ENCODE measurements at places on chromosomes 7 and 10. TPM values are rescaled to one million over a fixed set of nuclear protein-coding genes. Genes with fewer than 3 reads are reported as not detected.
A peak's percentile ranks its signal among the peaks of the same experiment; 100 is the strongest.

The TET1 gene
- not detected for polyA plus RNA-seq

The KIAA1549 gene
- polyA plus RNA-seq: 2.7 TPM

The CCDC3 gene
- polyA plus RNA-seq: 1.9 TPM

The ZNF518A gene
- polyA plus RNA-seq: 34.7 TPM

The ANKRD1 gene
- polyA plus RNA-seq: 66.7 TPM

The WDR86 gene
- polyA plus RNA-seq: 1.8 TPM

The SORCS3 gene
- 0.31 TPM for polyA plus RNA-seq

GRCh38 chr10:47023237-47024045 lies 112.2 kb downstream of the PTPN20 start:
- no peaks in the 10 kb centered on the region for H3K36me3 ChIP-seq
- no peak overlapping the region for H3K27ac ChIP-seq
- no peak for DNase-seq
- no peaks in the 10 kb centered on the region for H3K4me1 ChIP-seq
- no peaks in the 10 kb centered on the region for H3K27me3 ChIP-seq

DNA sequence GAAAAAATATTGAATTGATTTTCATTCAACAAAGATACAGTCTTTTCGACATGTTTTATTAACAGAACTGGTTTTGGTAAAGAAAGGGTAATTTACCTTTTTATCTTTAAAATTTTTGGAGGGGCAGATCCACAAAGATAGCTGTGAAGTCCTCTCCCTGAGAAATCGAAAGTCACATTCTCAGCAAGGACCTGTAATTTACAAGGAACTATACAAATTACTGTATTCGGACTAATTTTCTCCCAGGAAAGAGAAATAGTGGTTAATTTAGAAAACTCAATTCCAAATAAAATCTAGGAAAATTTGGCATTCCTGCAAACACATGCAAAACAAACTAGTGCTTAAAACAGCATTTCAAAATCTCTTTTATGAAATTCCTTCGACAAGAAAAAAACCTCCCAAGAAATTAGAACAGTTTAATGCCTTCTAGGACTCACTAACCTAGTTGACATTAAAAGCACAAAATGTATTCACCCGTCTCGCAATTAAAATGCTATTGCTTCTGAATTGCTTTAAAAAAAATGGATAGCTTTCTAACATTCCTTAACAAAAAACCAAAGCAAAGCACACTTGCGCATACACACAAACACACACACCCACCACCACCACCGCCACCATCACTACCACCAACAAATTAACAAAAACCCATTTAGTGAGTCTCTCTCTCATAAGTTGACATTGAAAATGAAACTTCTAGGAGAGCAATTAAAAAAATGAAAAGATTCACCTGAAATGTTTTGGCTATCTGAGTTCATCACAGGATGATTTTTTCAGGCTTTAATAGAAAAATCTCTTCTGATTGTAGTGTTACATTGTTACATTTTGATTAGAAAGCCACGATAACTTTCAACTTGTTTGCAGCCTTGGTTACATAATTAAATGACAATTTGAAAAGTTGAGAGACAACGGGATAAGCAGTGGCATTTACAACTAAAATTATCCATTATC lies 4.0 kb upstream of the NKX2-3 start:
- H3K4me1 ChIP-seq: no peaks in the 10 kb centered on the region
- H3K4me3 ChIP-seq: no peak overlapping the region
- peak; percentile 33 for DNase-seq
- H3K36me3 ChIP-seq: peaks cover 14% of the 10 kb centered on the region
- peaks cover 94% of the 10 kb centered on the region for H3K27me3 ChIP-seq

GRCh38 chr7:158377800-158378623 lies 209.6 kb downstream of the PTPRN2 start:
- no peak for DNase-seq
- no peak overlapping the region for H3K27ac ChIP-seq
- H3K4me3 ChIP-seq: no peak overlapping the region
- H3K27me3 ChIP-seq: no peaks in the 10 kb centered on the region

- no peaks in the 10 kb centered on the region for H3K4me1 ChIP-seq
- no peaks in the 10 kb centered on the region for H3K36me3 ChIP-seq
- no peak overlapping the region for H3K27ac ChIP-seq
- H3K4me3 ChIP-seq: no peak overlapping the region
- H3K27me3 ChIP-seq: peaks cover 4% of the 10 kb centered on the region
- DNase-seq: no peak
Measured at GRCh38 chr7:142567201-142568075, 181.8 kb upstream of the PRSS1 start.

DNA sequence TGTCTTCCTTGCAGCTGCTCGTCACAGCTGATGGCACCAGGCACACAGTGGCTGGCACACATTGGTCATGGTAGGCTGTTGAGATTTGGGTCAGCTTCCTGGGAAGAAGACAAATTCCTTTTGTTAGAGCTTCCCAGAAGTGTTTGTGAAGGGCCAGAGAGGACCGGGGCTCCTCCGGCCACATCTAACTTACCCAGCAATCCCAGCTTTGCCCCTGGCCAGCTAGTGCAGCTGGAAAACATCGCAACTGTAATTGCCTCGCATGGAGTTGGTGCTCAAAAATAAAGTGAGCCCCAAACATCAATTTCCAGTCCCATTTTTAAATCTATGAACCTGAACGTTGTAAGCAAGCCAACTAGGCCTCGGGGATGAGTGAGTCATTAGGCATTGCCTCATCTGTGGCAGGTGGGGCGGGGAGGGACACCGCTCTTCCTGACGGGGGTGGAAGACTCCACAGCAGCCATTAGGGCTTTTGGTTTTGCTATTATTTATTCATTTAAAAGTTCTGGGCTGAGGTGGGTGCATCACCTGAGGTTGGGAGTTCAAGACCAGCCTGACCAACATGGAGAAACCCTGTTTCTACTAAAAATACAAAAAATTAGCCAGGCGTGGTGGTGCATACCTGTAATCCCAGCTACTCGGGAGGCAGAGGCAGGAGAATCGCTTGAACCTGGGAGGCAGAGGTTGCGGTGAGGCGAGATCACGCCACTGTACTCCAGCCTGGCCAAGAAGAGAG lies 12.4 kb downstream of the CPA5 start:
- no peak overlapping the region for H3K4me3 ChIP-seq
- H3K27ac ChIP-seq: peak overlapping the region; percentile 75
- H3K4me1 ChIP-seq: no peaks in the 10 kb centered on the region
- no peaks in the 10 kb centered on the region for H3K27me3 ChIP-seq
- peak; percentile 19 for DNase-seq

DNA sequence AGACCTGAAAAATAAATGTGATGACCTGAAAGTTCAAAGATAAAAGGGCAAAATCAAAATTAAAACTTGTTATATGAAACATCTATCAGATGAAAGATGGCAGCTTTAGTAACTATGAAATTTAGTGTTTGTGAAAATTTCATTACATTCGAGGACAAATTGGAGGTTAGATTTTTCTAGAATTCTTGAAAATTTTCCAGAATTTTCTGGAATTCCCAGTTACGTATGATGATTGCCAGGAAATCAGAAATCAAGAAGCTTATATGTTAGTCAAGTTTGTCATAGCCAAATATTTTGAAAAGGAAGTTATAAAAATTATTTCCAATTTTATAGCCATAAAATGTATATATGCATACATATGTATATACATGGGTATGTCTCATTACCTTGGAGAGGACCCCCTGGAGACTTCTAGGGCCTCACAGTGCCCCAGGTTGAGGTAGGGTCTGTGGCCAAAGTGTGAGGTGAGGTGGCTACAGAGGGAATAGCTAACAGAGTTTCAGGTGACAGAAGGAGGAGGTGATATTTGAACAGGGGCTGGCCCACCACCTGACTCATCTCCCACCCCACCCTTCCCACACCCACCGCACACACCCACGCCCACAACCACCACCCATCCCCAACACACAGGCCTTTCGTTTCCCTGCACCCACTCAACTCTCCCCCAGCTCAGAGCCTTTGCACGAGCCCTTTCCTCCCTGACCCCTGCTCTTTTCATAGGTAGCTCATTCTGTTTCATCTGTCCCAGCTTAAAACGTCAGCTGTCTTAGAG lies 21.5 kb downstream of the C10orf105 start:
- H3K36me3 ChIP-seq: no peaks in the 10 kb centered on the region
- no peak overlapping the region for H3K4me3 ChIP-seq
- H3K4me1 ChIP-seq: peaks cover 3% of the 10 kb centered on the region
- no peak for DNase-seq
- no peak overlapping the region for H3K27ac ChIP-seq

- peak overlapping the region; percentile 38 for H3K4me3 ChIP-seq
- no peaks in the 10 kb centered on the region for H3K27me3 ChIP-seq
- H3K4me1 ChIP-seq: peaks cover 26% of the 10 kb centered on the region
- peak; percentile 91 for DNase-seq
- no peaks in the 10 kb centered on the region for H3K36me3 ChIP-seq
Measured at GRCh38 chr7:130486114-130486953, 5.6 kb upstream of the MEST start.

DNA sequence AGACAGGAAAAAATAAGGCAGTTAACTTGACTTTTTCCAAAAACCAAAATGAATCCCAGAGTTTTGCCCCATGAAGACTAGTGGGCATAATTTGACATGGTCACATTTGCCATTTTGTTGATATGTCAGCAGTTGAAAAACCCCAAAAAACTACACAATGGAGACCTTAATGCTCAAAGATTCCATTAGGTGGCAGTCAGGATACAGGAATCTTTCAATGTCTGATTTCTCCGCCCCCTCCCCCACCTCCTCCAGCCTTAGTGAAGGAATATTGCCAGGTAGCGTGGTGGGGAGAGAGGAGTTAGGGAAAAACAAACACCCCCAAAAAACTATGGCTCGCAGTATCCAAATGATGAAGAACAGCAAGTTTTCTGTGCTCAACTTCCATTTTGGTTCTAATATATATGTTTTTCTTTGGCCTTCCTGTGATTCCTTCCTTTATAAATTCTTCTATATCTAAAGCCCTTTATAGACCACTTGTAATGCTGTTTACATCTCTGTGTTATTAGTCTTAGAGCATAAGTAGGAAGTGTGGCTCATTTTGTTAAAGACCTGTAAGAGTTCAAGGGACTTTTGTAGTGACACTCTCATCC lies 6.7 kb upstream of the SMNDC1 start:
- H3K4me1 ChIP-seq: no peaks in the 10 kb centered on the region
- H3K27ac ChIP-seq: no peak overlapping the region
- H3K27me3 ChIP-seq: no peaks in the 10 kb centered on the region
- H3K4me3 ChIP-seq: no peak overlapping the region

GRCh38 chr10:67818323-67818722 lies 19.7 kb downstream of the DNAJC12 start:
- no peak overlapping the region for H3K27ac ChIP-seq
- DNase-seq: peak; percentile 12
- no peaks in the 10 kb centered on the region for H3K27me3 ChIP-seq
- no peak overlapping the region for H3K4me3 ChIP-seq
- no peaks in the 10 kb centered on the region for H3K4me1 ChIP-seq

- no peak overlapping the region for H3K27ac ChIP-seq
- H3K27me3 ChIP-seq: no peaks in the 10 kb centered on the region
- no peak for DNase-seq
- H3K36me3 ChIP-seq: no peaks in the 10 kb centered on the region
- H3K4me3 ChIP-seq: no peak overlapping the region
Measured at GRCh38 chr10:26386781-26387180, 51.4 kb upstream of the APBB1IP start.

DNA sequence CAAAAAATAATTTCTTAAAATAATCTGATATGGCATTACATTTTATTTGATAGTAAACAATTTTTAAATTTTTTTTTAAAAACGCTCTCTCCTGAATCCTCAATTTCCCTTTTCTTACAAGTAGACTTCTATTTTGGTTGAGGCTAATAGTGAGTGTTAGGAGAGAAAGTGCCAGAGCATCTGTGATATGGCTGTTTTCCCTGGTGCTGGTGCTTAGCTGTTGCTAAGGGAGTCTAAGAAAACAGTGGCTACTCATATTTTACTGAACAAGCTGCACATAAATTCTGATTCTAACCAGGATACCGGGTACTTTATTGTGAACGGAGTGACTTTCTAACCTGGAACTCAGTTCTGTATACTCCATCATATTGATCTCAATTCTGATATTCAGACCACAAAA lies 311.1 kb upstream of the KIAA1217 start:
- H3K4me3 ChIP-seq: no peak overlapping the region
- no peaks in the 10 kb centered on the region for H3K4me1 ChIP-seq
- H3K36me3 ChIP-seq: no peaks in the 10 kb centered on the region
- H3K27ac ChIP-seq: no peak overlapping the region

GRCh38 chr7:18294411-18294810 lies 201.1 kb upstream of the HDAC9 start:
- no peak for DNase-seq
- H3K4me3 ChIP-seq: no peak overlapping the region
- no peaks in the 10 kb centered on the region for H3K27me3 ChIP-seq
- no peaks in the 10 kb centered on the region for H3K36me3 ChIP-seq
- no peak overlapping the region for H3K27ac ChIP-seq

DNA sequence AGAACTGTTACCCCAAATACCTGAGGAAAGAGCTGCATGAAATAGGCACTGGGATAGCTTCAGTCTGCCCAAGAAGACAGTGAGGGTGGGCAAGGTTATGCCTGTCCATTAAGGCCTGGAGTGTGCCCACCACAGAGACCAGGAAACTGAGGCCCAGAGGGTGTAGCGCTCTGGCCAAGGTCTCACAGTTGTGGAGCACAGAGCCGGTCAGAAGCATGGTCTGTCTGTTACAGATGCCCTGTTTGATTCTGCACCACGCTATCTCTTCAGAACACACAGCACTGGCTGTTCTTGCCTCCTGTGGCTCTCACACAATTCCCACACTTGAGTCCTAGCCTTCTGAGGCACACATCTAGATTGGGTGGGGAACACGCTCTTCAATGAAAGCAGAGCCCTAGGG lies 261.4 kb downstream of the GRID1 start:
- no peaks in the 10 kb centered on the region for H3K36me3 ChIP-seq
- no peak overlapping the region for H3K4me3 ChIP-seq
- no peak overlapping the region for H3K27ac ChIP-seq
- DNase-seq: no peak
- H3K27me3 ChIP-seq: no peaks in the 10 kb centered on the region

GRCh38 chr10:43282881-43283280 lies 16.0 kb upstream of the RASGEF1A start:
- peak; percentile 43 for DNase-seq
- no peaks in the 10 kb centered on the region for H3K4me1 ChIP-seq
- H3K27ac ChIP-seq: no peak overlapping the region
- no peaks in the 10 kb centered on the region for H3K36me3 ChIP-seq
- peaks cover 7% of the 10 kb centered on the region for H3K27me3 ChIP-seq

GRCh38 chr7:142753366-142753765 lies 4.1 kb downstream of the PRSS1 start:
- H3K36me3 ChIP-seq: no peaks in the 10 kb centered on the region
- DNase-seq: no peak
- H3K27me3 ChIP-seq: peaks cover 4% of the 10 kb centered on the region
- no peak overlapping the region for H3K27ac ChIP-seq
- H3K4me3 ChIP-seq: no peak overlapping the region
- no peaks in the 10 kb centered on the region for H3K4me1 ChIP-seq

- peak; percentile 61 for DNase-seq
- H3K36me3 ChIP-seq: no peaks in the 10 kb centered on the region
- no peak overlapping the region for H3K4me3 ChIP-seq
- H3K27ac ChIP-seq: peak overlapping the region; percentile 20
Measured at GRCh38 chr7:97771576-97771975, 39.7 kb downstream of the TAC1 start.

Data from small intestine (tissue), 16 donors.